DND-41 (cell line): ENCODE measurements at places on chromosomes 12 and 14.

DNA sequence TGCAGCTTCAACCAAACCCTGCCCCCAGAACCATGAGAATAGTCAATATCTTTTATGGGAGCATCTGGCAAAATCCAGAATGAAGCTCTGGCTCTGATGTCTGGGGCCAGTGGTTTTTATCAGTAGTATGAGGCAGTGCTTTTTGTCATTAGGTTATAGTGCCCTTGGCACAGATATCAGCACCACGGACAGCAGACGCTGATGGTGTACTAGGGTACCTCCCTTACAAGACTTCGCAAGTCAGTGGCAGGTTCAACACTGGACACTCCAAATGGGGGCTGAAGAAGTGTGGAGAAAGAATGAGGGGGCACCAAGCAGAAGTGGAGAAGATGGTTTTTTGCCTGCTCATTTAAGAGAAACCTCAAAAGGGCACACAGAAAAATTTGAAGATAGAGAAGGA lies 68.2 kb upstream of the E2F7 start:
- DNase-seq: peak; percentile 75

GRCh38 chr12:4168036-4168435 lies 105.5 kb upstream of the CCND2 start:
- DNase-seq: no peak

DNA sequence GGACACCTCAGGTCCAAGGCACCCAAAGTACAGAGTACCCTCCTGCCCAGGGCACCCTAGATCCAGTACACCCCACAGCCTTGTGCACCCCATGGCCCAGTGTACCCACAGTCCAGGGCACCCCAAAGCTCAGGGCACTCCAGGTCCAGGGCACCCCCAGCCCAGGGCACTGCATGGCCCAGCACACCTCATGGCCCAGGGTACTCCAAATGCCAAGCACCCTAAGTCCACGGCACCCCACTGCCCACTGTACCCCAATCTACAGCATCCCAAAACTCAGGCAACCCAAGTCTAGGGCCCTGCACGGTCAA lies 6.0 kb downstream of the JAG2 start:
- no peak for DNase-seq

- no peak for DNase-seq
Observed at GRCh38 chr12:117408161-117408791, 46.9 kb upstream of the NOS1 start.

DNA sequence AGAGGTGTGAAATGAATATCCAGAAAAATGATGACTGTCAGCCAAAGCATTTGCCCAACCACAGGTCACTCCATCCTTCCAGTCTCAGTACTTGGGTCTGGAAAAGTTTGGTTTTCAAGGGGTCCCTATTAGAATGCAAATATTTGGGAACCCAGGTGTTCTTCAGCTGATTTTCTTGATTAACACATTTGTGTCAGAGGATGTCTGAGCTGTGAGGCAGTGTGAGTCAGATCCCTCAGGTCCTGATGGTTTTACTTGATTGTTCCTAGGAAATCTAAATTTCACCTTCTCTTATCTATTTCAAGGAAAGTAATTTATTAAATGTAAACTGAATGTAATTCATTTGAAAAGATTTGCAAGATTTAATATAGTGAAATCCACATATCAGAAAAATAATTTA lies 71.5 kb downstream of the SSPN start:
- no peak for DNase-seq

DNA sequence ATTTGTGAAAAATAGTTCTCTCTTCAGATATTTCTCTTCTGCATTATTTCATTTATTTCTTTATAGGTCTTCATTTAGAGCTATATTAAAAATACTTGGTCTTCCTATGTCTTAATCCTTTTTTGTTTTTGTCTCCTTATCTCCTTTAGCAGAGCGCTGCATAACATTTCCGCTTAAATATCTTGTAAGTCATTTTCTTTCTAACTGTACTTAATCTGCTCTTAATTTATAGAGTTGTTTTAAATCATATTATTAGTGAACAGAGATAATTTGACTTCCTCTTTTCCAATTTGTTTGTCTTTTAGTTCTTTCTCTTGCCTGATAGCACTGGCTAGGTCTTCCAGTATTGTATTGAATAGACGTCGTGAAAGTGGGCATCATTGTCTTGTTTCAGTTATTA lies 18.0 kb downstream of the LUM start:
- DNase-seq: no peak

DNA sequence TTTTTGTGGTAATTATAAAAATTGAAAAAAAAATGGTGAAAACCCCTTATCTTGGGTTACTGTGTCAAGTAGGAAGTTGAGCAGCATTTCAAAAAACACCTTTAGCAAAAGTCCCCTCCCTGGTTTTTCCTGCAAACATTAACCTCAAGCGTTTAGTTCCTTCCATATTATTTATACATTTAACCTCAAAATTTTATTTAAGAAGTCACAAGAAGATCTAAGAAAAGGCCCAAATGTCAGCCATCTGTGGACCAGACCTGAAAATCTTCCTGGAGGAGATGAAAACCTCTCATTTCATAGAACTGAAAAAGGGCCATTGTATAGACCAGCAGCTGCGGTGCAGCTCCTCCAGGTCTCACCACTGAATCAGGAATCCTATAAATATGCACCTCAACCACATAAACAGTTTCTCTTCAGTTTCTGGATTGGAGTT lies 40.4 kb upstream of the BTG1 start:
- peak; percentile 37 for DNase-seq

GRCh38 chr14:78157494-78158437 lies 12.4 kb upstream of the NRXN3 start:
- DNase-seq: peak; percentile 70

DNA sequence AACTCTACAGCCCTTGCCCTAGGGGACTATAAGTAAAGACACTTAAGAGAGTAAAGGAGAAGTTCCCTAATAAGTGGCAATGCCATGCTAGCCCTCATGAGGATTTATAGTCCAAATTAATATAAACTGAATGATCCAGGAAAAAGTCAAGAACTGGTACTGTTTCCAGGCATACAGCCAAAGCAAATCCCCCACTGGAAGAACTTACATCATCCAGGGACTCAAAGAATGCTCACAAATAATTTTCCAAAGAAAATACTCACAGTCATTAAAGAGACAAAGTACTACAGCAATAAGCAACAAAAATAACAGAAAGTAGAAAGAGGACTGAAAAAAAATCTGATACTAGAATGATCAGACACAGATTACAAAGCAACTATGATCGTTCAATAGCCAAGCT lies 79.7 kb upstream of the RAP1B start:
- no peak for DNase-seq

GRCh38 chr12:58919231-58920101 lies 838 bp downstream of the LRIG3 start:
- DNase-seq: no peak

DNA sequence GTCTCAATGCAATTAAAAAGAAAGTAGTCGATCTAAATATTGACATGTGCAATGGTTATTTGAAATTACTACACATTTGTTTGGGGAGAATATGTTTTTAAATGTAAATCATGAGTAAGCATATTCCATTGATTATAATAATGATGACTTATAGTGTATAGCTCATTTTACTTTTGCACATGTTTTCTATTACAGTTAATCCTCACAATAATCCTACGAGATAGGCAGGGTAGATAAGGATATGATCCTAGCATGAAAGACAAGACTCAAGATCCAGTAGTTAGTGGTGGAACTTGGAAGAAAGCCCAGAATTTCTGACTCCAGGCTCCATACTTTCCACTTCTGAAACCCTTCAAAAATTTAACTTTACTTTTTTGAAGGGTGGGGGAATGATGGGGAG lies 94.0 kb downstream of the NAV3 start:
- DNase-seq: no peak

- DNase-seq: no peak
Observed at GRCh38 chr14:97959251-97959650, 1162.1 kb downstream of the VRK1 start.

GRCh38 chr12:57741844-57742738 lies 2.7 kb upstream of the TSPAN31 start:
- peak; percentile 85 for DNase-seq

GRCh38 chr12:108457006-108457733 lies 57.9 kb upstream of the FICD start:
- DNase-seq: peak; percentile 14

DNA sequence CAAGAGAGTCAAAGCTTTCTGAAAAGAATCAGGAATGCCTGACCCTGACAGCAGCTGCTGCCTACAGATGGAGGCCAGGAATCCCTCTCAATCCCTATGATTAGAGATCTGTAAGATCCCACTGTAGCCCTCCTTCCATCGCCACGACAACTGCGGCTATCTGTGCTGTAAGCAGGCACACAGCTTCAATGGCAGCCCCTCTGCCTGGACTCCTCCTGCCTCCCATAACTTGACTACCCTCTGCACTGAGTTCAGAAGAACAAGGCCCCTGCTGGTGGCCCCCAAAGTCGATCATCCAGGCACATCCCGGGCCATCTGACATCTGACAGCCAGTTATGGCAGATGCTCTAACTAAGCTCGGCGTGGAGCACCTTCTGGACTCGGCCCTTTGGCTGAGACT lies 2.9 kb downstream of the CLMN start:
- DNase-seq: no peak

GRCh38 chr12:132329720-132330548 lies 545 bp upstream of the GALNT9 start:
- DNase-seq: no peak

- DNase-seq: no peak
Observed at GRCh38 chr12:112061137-112061536, 47.4 kb downstream of the NAA25 start.

GRCh38 chr12:104242546-104243206 lies 27.1 kb downstream of the TXNRD1 start:
- no peak for DNase-seq

GRCh38 chr12:9706086-9706685 lies 26.7 kb downstream of the CLECL1 start:
- DNase-seq: no peak

DNA sequence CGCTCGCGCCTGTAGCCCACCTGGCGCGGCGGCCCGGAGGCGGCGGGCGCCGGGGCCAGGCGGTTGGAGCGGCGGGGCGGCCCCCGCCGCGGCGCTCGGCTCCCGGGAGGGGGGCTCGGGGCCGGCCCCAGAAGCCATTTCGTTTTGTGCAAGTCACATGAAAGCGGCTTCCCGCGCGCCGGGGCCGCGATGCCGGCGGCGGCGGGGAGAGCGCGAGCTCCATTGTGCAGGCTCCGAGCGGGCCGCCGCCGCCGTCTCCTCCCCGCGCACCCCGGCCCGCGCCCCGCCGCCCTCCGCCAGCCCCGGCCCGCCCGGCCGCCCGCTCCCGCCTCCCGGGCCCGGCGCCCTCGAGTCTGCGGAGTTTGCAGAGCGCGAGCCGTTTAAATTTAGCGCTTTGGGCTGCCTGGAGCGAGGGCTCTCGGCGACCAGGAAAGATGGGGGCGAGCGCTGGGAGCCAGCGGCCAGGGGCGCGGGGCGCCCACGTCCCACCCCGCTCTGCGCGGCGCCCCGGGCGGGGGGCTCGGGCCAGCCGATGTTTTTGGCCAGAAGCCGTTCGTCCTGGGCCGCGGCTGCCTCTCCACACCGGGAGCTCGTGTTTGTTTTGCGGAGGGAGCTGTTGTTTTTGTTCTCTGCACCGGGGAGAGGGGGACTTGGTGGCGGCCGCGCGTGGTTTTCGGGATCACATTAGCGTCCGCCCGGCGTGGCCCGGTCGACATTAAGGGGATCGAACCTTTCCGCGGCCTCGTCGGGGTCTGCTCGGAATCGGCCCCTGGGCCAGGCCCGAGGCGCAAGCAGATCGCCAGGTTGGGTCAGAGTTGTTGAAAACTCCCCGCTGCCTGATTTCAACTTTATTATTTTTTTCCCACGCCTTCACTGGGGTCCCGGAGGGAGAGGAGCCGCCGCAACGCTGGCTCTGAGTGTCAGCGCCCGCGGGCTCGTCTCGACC lies 982 bp downstream of the BCL7A start:
- peak; percentile 68 for DNase-seq

- no peak for DNase-seq
Observed at GRCh38 chr12:75809746-75810145, 221.8 kb downstream of the PHLDA1 start.

DNA sequence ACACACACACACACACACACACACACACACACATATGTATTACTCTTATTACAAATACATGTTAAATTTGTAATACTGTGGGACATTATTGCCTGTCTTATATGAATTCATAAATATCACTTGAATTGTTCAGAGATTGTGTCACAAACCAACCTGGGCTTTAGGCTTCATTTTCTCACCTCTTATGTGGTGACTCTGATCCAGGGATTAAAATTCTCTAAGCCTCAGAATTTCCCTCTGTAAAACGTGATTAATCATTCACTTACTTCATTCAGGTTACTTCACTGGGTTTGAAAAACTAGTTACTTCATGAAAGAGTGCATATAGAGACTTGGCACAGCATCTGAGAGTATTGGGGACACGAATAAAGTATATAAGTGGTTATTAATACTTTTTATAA lies 240.3 kb upstream of the PDZRN4 start:
- DNase-seq: no peak

DNA sequence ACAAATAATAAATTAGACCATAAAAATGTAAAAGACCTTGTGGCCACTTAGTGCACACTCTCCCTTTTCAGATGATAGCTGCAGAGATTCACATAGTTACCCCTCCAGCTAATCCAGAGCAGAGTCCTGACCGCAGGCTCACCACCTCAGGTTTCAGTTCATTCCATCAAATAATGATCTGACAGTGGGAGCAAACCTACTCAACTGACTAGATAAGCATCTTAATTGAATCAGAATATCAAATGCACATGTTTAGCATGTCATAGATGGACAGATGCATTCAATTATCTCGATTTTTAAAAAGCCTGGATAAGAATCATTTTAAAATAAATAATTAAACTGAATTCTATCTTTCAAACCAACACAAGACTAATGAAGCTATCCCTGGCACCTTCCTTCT lies 242.3 kb upstream of the PDZRN4 start:
- no peak for DNase-seq

- DNase-seq: peak; percentile 44
Observed at GRCh38 chr12:68317047-68317667, 15.0 kb downstream of the MDM1 start.

- DNase-seq: no peak
Observed at GRCh38 chr12:105228966-105229365, 7.0 kb downstream of the APPL2 start.

- DNase-seq: peak; percentile 87
Observed at GRCh38 chr14:105491366-105491973, 424 bp downstream of the TEDC1 start.

GRCh38 chr12:108618079-108618952 lies 15.4 kb downstream of the SELPLG start:
- peak; percentile 81 for DNase-seq

DNA sequence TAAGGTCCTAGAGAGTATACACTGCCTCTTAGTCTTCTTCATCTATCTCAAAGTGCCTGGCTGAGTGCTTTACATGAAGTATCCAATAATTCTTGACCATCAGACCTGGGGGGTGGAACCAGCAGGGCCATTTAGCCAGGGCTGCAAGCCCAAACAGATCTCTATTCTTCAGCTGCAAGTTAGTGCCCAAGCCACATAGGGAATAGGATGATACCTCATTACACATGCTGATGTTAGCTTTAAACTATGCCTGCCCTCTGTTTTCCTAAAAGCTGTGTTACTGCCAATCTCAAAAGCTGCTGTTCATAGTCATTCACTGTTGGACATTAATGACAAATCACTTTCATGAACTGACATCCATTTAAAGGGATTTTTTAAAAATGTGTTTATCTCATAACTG lies 16.7 kb upstream of the IFNG start:
- no peak for DNase-seq
